ENCODE measurements at places on chromosomes 2 and 18.

DNA sequence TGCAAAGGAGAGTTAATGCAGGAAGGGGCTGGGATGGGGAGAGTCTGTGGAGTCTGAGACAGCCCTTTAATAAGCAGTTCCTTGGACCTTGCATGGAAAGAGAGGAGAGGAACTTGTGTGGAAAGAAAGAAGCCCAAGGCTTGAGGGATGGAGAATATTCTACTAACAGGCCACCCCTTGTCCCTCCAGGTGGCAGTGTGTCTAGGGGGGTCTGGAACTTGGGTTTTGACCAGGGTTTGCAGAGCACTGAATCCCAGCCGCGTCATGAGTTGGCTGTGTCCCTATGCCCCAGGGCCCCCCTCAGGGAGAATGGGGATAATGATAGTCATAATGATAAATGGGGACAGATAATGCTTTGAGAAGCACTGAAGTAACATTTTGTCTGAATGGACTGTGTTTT lies 15.0 kb downstream of the TCF7L1 start:
- no peak for DNase-seq

GRCh38 chr18:28972333-28972907 lies 795.5 kb upstream of the CDH2 start:
- DNase-seq, result no peak

DNA sequence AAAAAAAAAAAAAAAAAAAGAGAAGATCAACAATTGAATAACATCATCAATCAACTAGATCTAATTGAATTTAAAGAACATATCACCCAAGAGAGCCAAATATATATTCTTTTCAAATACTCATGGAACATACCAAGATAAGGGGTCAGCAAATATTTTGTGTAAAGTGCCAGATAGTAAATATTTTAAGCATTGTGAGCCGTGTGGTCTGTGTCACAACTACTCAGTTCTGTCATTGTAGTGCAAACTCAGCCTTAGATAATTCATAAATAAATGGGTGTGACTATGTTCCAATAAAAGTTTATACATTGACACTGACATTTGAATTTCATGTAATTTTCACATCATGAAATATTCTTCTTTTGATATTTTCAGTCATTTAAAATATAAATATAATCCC lies 45.9 kb downstream of the OTX1 start:
- no peak for DNase-seq

GRCh38 chr2:207046724-207047123 lies 107.4 kb downstream of the CPO start:
- no peak for DNase-seq

DNA sequence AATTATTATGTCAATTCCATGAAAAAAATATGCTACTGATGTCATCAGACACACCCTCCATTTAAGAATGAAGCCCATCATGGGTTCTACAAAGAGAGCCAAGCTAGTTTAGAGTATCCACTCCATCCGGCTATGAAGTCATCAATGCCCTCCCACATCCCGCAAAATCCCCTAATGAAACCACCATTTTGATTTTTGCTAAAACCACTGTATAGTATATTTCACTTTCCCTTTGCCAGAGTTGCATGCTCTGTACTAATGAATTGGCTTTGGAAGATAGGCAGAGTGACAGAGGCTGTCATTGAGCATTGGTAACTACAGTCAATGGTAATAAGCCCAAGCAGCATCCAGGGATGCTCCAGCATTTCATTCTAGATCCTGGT lies 118.6 kb downstream of the ANKRD44 start:
- DNase-seq, result no peak

- DNase-seq, result peak; percentile 78
Observed at GRCh38 chr18:68714712-68715496, at the start of gene TMX3. Gene TMX3, minus strand, starts transcription at chr18:68715108. Its CDS starts 127 bp downstream, at chr18:68714981.

DNA sequence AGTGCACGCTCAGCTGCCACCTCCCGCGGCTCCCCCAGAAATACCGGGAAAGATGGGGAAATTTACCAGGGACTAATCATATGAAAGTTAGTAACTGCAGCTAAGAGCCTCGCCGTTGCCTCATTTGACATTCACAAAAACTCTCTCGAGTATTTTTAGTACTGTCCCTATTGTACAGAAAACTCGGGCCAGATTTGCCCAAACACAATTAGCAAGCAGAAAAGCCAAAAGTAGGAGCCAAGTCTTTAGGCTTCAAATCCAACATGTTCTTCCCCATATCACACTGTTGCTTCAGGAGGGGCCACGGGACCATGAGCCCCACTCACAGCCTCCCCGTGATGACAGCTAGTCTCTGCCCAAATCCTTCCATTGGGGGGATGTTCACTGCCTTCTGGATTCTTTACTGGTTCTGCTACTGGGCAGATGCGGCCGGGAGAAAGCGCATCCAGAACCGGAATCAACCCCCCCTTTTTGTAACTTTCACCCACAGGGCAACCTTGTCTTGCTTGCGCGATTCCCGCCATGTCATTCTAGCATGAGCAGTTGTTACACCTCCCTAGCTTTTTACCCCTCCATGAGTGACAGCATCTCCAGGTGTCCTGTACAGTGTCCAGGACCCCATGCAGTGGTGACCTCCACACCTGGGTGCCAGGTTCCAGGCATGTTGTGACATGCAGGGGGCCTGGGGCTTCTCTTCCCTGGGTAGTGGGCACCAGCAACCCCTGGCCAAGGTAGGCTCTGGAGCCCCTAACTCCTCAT lies 35.2 kb downstream of the CENPO start:
- no peak for DNase-seq

GRCh38 chr2:172131713-172132555 lies 29.2 kb upstream of the DLX2 start:
- DNase-seq, result no peak

GRCh38 chr2:168993538-168993937 lies 37.6 kb downstream of the ABCB11 start:
- DNase-seq, result no peak

DNA sequence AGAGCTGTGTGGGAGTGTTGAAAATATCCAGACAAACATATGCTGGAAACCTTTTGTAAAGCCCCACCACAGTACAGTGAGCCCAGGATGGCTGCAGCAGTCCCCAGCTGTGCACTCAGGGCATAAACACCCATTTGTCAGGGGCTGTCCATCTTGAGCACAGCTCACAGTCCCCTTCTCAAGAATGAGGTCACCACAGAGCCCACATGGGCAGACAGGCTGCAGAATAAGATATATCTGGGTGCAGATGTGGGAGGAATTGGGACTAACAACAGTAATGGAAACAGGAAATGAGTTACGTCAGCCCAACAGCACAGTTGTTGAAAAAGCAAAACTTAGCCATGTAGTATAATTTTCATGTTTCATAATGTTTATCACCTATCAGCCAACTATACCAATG lies 219.6 kb downstream of the ETAA1 start:
- DNase-seq, result no peak

DNA sequence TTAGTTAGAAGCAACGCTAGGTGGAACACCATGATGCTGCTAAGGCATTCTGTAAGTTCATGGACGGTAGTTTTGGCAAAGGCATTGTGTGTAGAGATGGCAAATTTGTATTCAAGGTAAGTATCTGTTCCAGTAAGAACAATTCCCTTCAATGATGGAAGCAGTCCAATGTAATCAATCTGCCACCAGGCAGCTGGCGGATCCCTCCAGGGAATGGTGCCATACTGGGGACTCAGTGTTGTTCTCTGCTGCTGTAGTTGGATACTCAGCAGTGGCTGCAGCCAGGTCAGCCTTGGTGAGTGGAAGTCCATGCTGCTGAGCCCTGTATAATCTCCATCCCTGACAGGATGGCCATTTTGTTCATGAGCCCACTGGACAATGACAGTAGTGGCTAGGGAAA lies 62.8 kb downstream of the ARL6IP6 start:
- DNase-seq, result no peak

GRCh38 chr2:227713291-227713690 lies 4.5 kb downstream of the SLC19A3 start:
- DNase-seq, result no peak

DNA sequence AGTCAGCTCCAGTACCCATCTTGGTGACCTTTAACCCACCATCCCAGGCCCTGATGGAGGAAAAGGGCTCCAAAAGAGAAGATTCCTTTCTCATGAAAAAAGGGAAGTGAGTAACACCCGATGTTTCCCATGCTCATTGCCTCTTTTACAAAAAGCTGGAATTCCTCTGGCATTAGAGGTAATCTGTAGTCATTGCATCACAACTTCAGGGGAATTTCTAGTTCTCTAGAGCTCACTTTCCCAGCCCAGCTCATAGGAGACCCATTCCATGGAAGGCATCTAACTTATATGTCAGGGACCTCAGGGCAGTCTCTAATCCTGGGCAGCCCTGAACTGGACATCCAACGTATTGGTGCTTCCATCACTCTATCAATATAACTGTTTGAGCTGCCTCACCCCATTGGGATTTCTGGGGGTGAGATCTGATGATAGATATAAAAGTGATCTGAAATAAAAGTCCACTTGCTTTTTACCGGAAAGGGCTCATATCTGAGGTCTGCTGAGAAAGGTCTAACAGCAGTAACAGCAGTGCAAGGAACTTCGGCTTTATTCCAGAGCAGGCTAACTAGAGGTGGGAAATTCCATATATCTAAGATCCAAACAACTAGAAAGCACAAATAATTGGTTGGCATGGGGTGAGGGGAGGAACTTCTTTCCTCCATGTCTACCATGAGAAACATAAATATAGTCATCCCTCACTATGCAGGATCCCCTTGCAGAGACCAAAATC lies 106.1 kb downstream of the ETAA1 start:
- DNase-seq, result no peak

DNA sequence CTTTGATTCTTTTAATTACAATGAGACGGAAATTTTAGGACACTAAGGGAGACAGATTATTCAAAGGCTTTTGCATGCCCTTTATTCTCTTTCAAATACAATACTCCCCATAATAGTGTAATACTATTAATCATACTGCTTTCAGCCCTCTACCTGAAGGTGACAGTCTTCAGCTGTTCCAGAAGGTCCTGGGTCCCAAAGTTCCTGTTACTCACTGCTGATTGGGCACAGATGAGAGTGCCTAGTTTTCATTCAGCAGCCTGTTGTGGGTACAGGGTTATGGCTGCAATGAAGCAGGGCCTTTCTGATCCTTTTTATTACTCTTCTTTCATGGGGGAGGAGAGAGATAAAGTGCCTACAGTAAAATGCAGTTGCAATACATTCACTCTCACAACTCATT lies 80.2 kb downstream of the NUP35 start:
- DNase-seq, result no peak

DNA sequence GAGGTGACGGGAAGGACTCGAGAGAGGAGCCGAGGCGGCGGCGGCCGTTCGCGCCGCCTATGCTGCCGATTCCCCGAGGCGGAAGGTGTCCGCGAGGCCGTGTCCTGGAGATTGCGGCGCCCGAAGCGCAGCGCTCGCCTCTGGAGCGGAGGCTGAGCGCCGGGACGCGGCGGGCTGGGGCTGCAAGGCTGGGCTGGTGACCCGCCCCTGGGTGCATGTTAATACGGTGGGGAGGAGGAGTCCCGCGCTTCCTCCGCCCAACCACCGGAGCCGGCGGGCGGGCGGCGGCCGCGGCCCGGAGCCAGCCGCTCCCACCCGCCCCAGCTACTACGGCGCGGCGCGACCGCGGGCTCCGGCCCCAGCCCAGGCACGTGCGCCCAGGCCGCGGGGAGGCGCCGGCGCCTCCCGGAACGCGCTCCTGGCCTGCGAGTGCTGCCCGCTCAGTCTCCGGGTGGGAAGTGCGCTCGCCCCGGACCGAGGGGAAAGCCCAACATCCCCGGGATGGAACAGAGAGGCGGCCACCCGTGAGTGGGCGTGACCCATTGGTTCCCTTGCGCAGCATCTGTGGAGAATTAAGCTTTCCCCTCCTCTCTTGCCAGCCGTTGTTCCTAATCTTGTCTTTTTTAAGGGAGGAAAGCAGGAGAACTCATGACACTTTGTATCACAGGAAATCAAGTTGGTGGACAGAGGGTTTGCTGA lies at the start of gene DLGAP1:
Gene DLGAP1, minus strand, starts transcription at position 195 of the 699 bp plus-strand sequence.
- DNase-seq, result no peak

DNA sequence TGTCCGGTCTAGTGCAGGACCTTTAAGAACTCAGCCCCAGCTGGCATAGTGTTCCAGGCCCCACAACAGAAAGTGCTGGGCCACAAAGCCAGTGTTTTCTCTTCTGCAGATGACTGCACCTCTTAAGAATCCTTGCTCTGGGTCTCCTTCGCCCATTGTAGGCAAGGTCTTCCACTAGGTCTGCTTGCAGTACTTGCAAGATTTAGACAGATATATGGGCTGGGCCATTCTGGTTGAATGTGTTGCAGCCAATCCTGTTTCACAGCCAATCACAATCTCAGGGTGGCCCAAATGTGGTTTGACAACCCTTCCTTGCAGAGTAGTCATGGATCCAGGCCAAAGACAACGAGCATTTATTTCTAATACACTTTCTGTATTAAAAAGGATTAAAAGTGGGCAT lies 13.1 kb upstream of the PIEZO2 start:
- DNase-seq, result no peak

DNA sequence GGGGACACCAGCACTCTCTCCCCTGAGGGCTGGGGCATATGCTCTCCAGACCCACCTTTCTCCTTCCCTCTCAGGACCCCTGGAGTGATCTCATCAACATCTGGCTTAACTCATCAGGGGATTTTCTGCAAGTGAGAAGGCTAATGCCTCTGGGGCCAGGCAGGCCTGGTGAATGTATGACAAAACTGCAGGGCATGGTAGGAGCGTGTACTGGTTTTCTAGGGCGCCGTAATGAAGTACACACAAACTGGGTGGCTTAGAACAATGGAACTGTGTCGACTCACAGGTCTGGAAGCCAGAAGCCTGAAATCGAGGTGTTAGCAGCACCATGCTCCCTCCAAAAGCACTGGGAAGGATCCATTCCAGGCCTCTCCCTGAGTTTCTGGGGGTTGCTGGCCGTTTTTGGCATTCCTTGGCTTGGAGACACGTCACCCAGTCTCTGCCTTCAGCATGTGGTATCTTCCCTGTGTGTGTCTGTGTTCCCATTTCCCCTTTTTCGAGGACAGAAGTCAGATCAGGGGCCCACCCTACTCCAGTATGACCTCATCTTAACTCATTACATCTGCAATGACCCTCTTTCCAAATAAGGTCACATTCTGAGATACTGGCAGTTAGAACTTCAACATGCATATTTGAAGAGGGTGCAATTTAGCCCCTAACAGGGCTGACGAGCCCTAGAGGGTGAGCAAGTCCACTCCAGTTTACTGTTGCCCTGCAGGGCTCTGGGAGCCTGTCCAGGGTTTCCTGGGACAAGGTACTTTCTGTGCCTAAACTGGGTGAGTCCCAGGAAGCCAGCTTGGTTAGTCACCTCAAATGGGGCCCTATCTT lies 45.5 kb upstream of the CAB39 start:
- DNase-seq, result no peak

DNA sequence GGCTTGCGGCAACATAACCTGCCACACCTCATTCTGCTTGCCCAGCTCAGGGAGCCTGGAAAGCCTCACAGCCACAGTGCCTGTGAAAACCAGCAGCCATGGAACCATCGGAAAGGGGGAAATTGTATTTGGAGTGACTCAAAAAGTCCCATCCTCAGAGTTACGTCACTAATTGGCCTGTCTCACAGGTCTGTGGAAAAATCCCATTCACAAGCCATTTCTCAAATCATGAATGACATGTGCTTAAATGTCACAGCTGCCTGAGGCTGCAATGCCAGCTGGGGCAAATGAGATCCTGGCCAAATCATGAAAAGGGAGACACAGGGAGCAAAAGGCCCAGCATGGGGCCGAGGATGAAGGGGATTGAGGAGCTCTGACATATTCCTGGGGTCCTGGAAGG lies 486.9 kb upstream of the RAB6C start:
- no peak for DNase-seq

GRCh38 chr18:36700955-36701354 lies 127.8 kb downstream of the TPGS2 start:
- no peak for DNase-seq

GRCh38 chr2:181070119-181070835 lies 89.9 kb downstream of the UBE2E3 start:
- no peak for DNase-seq

GRCh38 chr2:20514596-20515269 lies 67.9 kb downstream of the RHOB start:
- no peak for DNase-seq
